ENCODE measurements at places on chromosomes 5 and 9. TPM values are rescaled to one million over a fixed set of nuclear protein-coding genes. Genes with fewer than 3 reads are reported as not detected.

DNA sequence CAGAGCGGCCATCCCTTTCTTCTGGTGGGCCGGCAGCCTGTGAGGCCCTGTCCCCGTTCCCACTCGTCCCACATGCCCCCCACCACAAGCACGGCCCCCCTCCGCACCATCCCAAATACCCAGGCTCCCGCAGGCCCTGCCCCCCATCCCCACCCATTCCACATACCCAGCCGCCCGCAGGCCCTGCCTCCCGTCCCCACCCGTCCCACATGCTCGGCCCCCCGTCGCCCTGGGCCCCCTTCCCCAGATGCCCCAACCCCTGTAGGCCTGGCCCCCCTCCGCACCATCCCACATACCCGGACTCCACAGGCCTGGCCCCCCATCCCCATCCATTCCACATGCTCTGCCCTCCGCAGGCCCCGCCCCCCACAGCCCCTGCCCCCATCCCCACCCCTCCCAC lies 11.5 kb downstream of the SLC6A19 start:
- DNase-seq, result no peak
- H3K27me3 ChIP-seq, result no peaks in the 10 kb centered on the region
- no peaks in the 10 kb centered on the region for H3K4me1 ChIP-seq
- no peak overlapping the region for H3K4me3 ChIP-seq
- H3K36me3 ChIP-seq, result no peaks in the 10 kb centered on the region

GRCh38 chr9:69319324-69320025 lies 5.5 kb upstream of the ENTREP1 start:
- H3K27ac ChIP-seq, result no peak overlapping the region
- no peak for DNase-seq
- H3K4me1 ChIP-seq, result peaks cover 2% of the 10 kb centered on the region
- no peak overlapping the region for H3K4me3 ChIP-seq

PPP2R2B gene
- total RNA-seq, result not detected

DNA sequence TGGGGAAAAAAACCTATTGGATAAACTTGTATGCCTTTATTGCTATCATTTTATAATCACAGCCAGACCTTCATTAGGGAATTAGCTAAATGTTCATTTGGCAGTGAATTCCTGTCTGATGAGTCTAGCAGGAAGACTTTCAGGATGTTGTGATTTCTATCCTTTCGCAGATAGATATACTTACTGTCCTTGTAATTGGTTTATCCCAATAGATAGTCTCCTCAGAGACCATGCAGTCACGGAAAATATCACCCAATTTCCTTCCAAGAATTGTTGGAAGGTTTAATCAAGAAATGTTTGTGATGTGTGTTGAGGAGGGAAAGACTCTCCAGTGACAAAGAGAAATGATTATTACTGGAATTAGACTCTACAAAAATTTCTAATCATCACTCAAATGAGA lies 1937.9 kb upstream of the WWC1 start:
- H3K36me3 ChIP-seq, result no peaks in the 10 kb centered on the region
- no peaks in the 10 kb centered on the region for H3K27me3 ChIP-seq
- DNase-seq, result no peak
- H3K4me1 ChIP-seq, result no peaks in the 10 kb centered on the region
- H3K27ac ChIP-seq, result no peak overlapping the region

DNA sequence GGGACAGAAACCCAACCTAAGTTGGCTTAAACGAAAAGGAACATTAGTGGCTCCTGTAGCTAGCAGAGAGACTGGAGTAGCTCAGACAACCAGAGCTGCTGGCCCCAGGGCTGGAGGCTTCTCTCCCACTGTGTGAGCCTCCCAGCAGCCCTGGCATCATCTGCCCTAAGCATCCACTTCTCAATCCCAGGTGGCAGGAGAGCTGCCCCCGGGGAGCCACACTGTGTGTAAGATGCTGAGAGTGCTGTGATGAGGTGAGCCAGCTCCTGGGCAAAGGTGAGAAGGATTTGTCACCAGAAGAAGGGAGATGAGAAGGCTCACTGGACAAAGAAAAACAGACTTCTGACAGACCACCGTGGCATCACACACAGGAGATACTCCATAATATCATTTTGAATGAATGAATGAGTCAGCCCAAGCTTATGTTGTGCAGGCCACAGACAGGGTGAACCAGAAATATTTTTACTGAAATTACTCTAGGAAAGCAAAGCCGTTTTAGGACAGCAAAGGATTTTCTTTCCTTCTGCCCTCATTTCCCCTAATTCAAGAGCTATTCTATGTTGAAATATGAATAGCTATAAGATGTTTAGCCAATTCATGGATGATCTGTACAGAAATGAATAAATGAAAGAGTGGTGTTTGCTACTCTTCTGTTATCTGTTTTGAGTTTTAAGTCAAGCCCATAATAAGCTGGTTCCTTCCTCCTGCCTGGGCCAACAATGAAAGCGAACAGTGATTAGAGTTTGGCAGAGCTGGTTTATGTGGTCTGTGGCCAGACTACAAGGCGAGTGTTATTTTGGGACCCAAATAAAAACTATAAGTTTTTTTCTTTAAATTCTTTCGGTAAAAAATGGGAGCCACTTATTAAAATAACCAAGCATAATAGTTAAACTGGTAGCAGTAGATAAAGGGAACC lies 57.4 kb upstream of the ECM2 start:
- no peaks in the 10 kb centered on the region for H3K36me3 ChIP-seq
- peaks cover 3% of the 10 kb centered on the region for H3K4me1 ChIP-seq
- peak; percentile 40 for DNase-seq
- no peak overlapping the region for H3K27ac ChIP-seq
